Smooth muscle cell of the brain vasculature (primary cell): ENCODE measurements at places on chromosomes 1 and 21.

DNA sequence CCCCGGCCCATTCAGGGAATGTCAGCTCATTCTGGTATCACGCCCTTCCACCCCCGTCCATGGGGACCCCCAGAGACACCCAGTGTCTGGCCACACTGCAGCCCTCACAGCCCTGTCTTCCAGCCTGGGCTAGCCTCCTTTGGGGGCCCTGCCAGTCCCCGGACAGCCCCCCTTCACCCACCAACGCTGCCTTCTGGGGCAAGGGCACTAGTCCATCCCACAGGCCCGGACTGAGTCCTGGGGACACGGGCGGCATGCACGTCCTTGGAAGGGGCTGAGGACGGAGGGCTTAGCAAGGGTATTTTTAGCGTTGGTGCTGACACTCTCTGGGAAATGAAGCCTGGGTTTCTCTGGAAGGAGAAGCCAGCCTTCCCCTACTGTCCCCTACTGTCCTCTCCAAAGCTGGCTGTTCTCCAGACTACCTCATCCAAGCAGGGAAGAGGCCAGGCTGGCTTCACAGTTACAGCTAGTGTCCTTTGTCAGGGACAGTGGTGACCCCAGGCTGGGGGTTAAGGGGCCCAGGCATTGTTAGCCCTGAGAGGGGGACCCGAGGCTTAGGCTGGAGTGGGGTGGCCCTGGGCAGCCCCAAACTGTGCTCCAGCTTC lies 39.5 kb downstream of the COQ8A start:
- DNase-seq, result no peak

DNA sequence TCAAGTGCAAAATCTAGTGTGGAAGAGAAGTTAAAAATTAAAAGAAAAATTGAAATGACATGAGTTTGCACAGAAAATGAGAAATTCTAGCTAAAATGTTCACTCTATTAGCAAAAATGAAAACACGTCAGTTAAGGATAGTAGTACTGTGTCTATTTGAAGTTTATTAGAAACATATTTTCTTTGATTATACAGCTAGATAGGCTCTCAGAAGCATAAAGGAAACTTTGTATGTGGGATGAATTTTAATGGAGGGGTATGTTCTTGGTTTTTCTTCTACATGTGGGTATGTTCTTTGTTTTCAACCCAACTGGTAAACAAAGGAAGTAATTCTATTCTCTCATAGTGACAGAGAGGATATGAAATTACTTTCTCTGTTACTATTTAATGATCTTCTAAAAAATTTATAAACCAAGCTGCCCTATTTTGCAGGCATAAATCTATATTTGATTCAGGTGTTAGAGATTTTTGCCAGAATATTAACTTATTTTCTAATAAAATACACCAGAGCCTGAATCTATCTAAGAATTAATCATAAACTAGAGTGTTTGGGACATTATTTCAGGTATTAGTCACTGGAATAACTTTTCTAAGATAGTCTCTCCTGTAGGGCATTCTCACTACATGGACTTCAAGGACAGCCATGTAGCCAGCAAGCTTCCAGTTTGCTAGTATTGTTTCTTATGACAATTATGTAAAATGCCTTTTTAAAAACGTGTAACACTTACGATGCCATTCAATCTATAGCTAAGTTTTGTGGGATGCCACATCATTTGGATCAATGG lies 15.8 kb downstream of the GPSM2 start:
- DNase-seq, result no peak

DNA sequence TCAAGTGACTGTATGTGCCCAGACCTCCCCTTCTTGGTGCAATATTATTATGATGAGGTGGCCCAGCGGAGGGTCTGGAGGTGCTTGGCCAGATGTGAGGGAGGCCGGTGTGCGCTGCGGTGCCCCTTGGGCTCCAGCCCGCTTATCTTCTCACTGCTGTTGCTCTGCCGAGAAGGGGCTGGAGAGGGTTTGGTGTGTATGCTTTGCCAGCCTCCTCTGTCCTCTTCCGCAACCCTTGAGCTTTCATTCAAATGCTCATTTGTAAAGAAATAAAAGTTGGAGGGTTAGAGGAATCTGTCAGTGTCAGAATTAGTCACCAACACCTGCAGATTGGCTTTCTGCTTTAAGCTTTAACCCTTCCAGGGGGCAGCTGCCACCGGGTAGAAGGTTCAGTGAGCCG lies 19.7 kb downstream of the RNF220 start:
- no peak for DNase-seq

GRCh38 chr1:228293816-228294500 lies 86.1 kb downstream of the OBSCN start:
- no peak for DNase-seq

GRCh38 chr1:67307251-67308060 lies at the start of gene IL12RB2:
Gene IL12RB2, plus strand, starts transcription at chr1:67307873. Its CDS starts 12,496 bp downstream, at chr1:67320369.
- no peak for DNase-seq

- DNase-seq, result no peak
These were observed 133.0 kb downstream of the ITSN1 start for GRCh38 chr21:33775100-33775828.

GRCh38 chr1:89686520-89686919 lies 53.6 kb downstream of the LRRC8C start:
- DNase-seq, result no peak

GRCh38 chr1:1567891-1568291 lies 6.8 kb downstream of the SSU72 start:
- no peak for DNase-seq

DNA sequence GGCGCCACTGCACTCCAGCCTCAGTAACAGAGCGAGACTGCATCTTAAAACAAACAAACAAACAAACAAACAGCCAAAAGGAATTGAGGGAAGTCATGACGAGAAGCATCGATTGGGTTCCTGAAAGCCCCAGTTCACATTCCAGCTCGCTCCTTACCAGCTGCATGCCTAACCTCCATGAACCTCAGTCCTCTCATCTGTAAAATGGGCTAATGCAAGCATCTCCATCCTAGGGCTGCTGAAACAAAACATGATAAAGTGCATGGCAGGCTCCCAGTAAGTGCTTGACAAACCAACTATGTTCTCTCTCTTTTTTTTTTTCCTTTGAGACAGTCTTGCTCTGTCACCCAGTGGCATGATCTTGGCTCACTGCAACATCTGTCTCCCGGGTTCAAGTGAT lies 79.7 kb upstream of the DISP3 start:
- DNase-seq, result no peak

- DNase-seq, result no peak
These were observed 11.8 kb upstream of the RALGPS2 start for GRCh38 chr1:178713259-178713658.

- peak; percentile 6 for DNase-seq
These were observed 207.6 kb upstream of the NFIA start for GRCh38 chr1:60874718-60875117.

GRCh38 chr1:99374109-99374508 lies 109.8 kb downstream of the PLPPR4 start:
- DNase-seq, result no peak

DNA sequence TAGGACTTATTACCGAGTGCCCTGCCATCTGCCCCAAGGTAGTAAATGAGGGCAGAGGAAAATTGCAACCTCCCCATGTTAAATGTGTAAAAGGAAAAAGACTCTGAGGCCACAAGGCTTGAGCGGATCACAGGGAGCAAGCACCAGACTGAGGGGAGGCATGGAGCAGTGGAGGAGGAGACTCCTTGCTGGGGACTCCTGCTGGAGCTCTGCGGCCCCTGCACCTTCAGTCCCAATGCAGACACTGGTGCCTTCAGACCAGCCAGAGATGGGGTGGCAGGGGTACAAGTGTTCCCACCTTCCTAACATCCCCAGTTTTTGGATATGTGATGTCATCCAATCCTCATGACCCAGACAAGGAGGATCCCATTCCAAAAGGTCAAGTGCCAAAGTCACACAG lies 128.4 kb upstream of the NGF start:
- DNase-seq, result no peak

- no peak for DNase-seq
These were observed 618 bp downstream of the HNRNPR start for GRCh38 chr1:23343221-23344110.

DNA sequence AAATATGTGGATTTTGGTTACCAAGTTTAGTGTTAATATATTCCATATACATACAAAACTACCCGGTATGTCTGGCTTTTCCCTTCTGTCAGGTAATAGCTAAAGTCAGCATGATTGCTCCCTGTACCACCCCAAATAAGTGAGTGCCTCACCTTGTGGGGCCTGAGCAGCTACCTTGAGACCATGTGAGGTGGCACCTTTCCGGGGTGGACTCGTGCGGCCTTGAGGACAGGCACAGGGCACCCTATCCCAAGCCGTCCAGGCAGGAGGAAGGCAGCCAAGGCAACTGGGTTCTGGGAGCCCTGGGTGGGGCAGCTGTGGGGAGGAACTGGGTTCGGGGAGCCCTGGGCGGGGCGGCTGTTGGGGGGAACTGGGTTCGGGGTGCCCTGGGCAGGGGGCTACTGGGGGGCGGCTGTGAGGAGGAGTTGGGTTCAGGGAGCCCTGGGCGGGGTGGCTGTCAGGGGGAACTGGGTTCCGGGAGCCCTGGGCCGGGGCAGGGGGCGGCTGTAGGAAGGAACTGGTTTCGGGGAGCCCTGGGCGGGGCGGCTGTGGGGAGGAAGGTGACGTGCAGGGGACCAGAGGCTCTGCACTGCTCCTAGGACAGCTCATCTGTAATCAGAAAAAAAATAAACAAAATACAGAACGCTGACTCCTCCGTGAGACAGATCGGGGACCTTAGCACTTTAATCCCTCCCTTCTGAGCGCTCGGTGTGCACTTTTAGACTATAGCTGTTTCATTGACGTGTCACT lies 63.3 kb downstream of the POFUT2 start:
- no peak for DNase-seq

- DNase-seq, result no peak
These were observed 47.8 kb downstream of the PRRX1 start for GRCh38 chr1:170711682-170712081.

DNA sequence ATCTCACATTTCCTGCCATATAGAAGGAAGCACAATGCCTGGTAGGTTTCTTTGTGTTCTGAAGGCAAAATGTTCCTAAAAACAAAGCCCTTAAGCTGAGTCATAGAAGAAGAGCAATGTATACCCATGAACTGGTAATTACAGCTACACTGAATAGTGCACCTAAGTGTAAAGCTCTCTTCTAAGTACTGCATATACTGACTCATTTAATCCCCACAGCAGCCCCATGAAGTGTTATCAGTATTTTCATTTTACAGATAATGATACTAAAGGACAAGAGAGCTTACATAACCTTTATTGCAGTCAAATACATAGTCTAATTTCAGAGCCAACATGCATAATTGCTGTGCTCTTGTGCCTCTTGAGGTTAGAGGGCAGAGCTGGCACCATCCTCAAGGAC lies 239.9 kb downstream of the DPYD start:
- no peak for DNase-seq

- no peak for DNase-seq
These were observed 5.7 kb upstream of the KRTAP12-1 start for GRCh38 chr21:44687671-44688070.

DNA sequence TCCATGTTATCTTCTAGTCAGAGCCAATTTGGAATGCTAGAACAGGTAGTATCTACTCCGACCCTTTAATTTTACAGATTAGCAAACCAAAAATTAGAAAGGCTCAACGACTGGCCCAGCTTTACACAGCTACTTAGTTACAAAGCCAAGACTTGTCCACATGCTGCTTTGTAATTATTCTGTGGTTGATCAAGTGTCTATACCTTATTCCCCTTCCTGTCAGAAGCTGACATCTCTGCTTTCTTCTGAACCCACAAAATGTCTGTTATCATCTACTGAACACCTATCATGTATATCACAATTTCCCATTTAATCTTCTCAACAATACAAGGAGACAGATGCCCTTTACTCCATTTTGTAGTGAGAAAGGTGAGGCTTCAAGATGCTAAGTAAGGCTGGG lies 15.6 kb downstream of the TGFBR3 start:
- no peak for DNase-seq

DNA sequence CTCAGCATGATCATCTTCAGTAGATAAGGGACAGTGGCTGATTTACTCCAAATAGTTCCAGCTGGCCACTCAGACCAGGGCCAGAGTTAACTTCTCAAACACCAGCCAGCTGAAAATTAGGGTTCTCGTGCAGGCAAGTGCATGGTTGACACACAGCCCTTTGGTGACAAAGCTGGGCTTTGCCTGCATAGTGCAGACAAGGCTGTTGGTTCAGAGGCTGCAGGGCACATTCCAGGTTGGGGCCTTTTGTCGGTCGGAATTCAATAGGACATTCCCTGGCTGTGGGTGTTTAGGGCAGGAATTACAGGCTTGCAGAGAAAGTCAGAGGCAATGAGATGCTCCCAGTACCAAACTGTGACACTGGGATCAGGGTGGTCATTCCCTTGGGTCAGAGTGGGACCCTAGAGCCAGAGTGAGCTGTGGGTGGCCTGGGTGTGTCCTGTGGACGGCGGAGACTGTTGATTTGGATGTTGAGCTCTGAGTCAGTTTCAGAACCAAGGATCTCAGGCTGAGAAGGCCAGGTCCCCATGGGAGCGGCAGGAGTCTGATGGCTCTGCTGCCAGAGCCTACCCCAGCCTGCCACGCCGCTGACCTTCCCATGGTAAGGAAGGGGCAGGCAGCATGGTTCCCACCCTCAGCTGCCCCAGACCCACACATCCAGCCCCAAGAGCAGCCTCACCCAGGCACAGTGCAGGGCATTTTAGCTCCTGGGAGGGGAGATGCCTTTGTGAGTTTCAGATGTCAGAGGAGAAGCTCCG lies 56.2 kb downstream of the STUM start:
- no peak for DNase-seq

- no peak for DNase-seq
These were observed 59.6 kb upstream of the PRDX6 start for GRCh38 chr1:173417563-173417962.

DNA sequence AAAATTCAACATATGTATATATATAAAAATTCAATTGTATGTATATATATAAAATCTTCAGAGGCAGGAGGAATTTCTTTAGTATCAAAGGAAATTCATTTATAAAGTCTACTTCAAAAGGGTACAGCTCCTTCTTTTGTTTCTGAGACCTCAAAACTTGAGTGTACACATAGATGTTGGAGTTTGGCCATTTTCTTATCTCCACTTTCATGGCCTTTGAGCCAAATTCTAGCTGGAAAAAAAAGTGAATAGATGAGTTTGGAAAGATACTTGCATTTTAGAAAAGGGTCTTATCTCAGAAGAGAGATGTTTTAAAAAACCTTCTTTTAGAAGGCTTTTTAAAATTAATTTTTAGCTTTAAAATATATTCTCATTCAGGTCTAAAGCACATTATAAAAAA lies 103.2 kb downstream of the ATF6 start:
- DNase-seq, result no peak
